ENCODE measurements at places on chromosomes 2 and 18. TPM values are rescaled to one million over a fixed set of nuclear protein-coding genes. Genes with fewer than 3 reads are reported as not detected.
A peak's percentile ranks its signal among the peaks of the same experiment; 100 is the strongest.

SERPINB4 gene
- total RNA-seq, result not detected

MFSD2B gene
- total RNA-seq, result not detected

CHRND gene
- total RNA-seq, result not detected

CFAP65 gene
- total RNA-seq, result not detected

KCNS3 gene
- total RNA-seq, result 30.3 TPM

ABCG5 gene
- total RNA-seq, result not detected

DUSP2 gene
- total RNA-seq, result 22.2 TPM

SETBP1 gene
- 39.3 TPM for total RNA-seq

LGALSL gene
- total RNA-seq, result 15.8 TPM

AUP1 gene
- total RNA-seq, result 113 TPM

GRCh38 chr2:207953354-207953753, 72.0 kb downstream of the PLEKHM3 start:
- DNase-seq, result no peak

DNA sequence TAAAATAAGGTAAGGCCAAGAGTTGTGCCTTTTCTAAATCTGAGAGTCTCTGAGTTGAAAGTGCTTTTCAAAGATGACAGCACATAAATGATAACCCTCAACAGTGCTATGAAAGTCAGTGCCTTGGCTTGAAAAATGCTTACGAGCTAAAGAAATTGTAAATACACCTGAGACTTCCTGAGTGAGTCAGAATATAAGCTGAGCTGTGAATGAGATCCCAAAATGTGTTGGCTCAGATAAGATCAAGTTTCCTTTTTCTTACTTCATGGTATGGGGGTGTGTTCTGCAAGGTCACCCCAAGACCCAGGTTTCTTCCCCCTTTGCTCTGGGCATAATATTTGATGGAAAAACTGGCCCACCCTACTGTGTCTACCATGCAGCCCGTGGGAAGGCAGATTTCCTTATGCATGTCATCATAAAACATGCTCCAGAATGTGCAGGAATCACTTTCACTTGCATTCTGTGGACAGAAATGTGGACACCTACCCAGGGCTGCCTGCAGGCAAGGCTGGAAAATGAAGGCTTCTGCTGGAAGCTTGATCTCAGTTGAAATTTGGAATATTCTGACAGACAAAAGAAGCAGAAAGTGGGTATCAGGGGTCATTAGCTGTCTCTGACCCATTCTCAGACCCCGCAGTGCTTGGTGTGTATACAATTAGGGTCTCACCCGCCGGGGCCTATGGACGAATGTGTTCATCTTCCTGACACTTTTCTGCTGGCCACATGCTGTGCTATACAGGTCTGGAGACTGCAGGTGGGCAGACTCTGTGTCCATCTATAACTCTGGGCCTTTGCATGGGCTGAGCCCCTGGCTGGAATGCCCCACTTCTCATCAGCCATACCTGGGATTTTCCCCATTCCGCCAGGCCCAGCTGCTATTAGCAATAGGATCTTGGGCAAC, 212.6 kb downstream of the SH3RF3 start:
- DNase-seq, result no peak

GRCh38 chr2:11072550-11072949, 82.7 kb upstream of the SLC66A3 start:
- no peak for DNase-seq

DNA sequence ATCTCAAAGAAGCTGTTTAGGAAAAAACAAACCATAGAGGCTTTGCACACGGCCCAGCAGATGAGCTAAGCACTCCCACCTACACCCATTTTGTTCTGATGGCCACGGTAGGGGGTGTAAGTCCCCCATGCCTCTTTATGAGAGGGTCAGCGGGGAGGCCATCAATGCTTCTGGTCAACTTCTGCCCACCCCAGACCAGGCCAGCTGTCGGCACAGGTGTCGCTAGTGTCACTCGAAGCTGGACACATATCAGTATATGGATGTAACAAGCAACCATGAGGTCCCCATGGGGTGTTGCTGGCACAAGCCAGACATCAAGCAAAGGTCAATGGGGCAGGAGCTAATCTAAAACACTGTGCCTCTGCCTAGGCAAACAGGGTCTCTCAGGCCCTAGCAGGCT, 23.7 kb upstream of the SLC35F6 start:
- DNase-seq, result no peak

DNA sequence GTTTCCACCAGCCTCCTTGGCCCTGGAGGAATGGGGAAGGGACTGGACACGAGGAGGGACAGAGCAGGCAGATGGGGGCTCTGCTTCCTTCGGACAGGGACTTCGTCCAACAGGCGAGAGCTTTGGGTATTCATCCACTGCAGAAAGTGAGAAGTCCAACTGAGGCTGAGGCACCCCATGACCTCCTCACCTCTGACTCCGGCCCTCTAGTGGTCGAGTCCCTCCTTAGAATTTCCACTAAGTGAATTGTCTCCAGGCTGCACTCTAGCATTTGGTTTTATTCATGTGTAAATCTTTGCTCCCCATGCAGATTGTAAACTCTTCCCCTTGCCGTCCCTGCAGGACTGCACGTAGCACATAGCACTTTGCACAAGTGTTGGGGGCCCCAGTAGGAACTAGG, 75.6 kb downstream of the TMEM247 start:
- no peak for DNase-seq

DNA sequence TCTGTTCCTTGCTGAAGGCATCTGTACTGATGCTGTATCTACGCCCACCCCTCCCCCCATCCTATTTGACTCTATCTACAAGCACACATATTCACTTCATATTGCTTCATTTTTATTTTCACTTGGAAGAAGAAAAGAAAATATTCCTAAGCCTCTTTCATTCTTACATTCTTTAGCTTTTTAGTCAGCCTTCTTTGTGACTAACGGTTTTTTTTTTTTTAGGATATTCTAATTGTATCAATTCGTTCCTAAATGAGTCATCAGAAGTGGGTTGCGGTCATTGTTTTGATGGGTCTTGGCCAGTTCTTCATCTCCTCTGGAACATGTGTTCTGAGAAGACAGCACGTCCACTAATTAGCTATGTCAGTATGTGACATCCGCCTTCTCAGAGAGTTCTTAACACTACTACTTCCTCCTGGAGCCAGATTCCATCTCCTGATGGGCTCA, 88.7 kb downstream of the MYO1B start:
- peak; percentile 20 for DNase-seq

- no peak for DNase-seq
Measured at GRCh38 chr2:67772216-67773170, 290.3 kb downstream of the C1D start.

DNA sequence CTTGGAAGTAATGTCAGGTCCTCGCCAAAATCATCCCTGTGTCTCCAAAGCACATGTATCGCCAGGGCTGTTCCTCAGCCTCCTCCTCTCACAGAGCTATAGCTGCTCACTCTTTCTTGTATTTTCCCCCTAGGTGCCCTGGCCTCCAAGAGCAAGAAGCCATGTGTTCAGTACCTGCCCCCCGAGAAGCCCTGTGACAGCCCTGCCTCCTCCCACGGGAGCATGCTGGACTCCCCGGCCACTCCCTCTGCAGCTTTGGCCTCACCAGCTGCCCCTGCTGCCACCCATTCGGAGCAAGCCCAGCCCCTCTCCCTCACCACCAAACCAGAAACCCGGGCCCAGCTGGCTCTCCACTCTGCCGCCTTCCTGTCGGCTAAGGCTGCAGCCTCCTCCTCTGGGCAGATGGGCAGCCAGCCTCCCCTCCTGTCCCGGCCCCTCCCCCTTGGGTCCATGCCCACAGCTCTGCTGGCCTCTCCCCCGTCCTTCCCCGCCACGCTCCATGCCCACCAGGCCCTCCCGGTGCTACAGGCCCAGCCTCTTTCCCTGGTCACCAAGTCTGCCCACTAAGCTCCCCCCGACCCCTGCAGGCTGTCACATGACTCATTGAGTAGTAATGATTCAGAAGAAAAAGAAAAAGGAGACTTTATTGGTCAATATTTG, 18.8 kb downstream of the TGOLN2 start:
- DNase-seq, result peak; percentile 53

DNA sequence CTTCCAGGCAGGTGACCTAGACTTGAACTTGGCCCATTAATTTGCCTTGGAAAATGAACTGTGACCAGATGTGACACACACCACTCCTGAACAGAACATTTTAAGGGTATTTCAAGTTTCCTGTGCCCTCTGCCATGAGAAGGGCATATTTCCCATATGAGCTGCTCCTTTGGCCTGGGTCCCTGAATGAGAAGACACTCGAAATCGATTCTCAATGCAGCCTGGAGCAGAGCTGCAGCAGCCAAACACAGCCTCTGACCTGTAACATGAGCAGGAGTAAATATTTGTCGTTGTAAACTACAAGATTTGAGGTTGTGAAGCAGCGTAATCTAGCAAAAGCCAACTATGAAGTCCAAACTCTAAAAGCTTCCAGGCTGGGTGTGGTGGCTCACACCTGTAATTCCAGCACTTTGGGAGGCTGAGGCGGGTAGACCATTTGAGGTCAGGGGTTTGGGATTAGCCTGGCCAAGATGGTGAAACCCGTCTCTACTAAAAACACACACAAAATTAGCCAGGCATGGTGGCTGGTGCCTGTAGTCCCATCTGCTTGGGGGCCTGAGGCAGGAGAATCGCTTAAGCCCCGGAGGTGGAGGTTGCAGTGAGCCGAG, 30.1 kb upstream of the SOS1 start:
- DNase-seq, result no peak

- DNase-seq, result no peak
Measured at GRCh38 chr2:134739236-134739878, 20.6 kb upstream of the TMEM163 start.

GRCh38 chr18:39746201-39746600, 2180.6 kb upstream of the CELF4 start:
- no peak for DNase-seq

DNA sequence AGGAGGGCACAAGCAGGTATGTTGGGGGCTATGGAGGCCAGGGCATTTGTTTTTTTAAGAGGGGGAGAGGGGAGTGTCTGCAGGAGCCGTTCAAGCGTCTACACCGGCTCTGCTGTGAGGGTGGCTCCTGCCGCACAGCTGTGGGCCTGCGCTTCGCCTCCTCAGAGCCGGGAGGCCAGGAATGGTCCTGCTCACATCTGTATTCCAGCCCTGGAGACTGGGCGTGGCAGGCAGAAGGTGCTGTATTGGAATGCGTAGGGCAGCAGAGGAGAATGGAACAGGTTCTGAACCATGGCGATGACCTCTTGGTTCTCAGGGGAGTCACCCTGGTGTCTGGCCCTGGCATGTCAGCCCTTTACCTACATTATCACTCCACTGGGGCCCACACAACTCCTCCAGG, 26.8 kb upstream of the INHBB start:
- no peak for DNase-seq

DNA sequence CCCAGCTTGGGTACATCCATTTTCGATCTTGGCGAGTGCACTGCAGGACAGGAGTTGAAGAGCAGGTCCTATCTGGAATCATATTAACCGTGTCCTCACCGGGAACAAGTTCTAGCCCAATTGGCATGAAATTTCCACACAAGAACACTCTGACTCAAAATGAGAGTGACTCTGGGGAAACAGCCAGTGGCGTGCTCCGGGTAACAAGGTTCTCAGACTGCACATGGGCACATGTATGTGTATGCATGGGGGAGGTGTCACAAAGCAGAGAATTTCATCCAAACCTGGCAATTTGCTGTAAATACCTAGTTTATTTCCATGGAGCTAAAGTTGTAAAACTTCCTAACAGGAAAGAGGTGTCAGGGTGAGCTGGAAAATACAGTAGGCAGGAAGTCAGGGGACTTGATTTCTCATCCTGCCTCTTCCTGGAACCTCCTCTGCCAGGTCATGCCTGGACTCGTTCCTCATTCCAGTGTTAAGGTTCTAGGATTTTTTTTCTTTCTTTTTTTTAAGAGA, 1.7 kb downstream of the TUBB6 start:
- no peak for DNase-seq

DNA sequence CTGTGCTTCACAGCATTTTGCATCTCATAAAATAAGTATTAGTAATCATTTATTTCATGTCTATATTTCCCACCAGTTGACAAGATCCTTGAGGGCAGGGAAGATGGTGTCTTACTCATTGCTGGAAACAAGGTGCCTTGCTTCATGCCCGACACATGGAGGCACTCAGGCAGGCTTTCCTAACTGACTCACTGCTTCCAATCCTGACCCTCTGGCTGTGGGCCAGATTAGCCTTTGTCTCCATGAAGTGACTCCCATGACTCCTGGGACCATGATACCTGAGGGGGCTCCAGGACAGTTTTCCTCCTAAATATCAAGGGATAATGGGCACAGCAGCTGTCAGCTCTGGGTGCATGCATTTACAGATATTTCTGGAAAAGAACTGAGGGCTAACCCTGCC, 275.1 kb downstream of the AGPS start:
- no peak for DNase-seq

DNA sequence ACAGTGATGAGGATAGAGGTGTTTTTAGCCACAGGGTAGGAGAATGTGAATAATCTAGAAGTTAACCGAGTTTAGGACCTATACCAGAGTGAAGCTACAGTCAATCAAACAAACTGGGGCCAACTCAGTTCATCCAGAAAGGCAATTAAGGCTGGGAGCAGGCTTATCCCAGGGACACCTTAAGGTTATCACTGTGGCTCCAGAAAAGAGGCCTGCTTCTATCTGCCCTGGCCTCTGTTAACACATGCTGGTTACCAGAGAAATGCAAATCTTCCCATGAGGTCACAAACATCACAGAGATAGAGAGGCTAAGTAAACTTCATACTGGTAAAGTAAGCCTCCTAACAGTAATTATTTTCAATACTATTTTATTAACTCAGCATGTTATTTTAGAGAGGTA, 93.2 kb upstream of the GRB14 start:
- no peak for DNase-seq

- DNase-seq, result no peak
Measured at GRCh38 chr2:110772383-110772755, 40.0 kb downstream of the ACOXL start.

GRCh38 chr2:73290049-73290839, 3.1 kb downstream of the EGR4 start:
- DNase-seq, result no peak

DNA sequence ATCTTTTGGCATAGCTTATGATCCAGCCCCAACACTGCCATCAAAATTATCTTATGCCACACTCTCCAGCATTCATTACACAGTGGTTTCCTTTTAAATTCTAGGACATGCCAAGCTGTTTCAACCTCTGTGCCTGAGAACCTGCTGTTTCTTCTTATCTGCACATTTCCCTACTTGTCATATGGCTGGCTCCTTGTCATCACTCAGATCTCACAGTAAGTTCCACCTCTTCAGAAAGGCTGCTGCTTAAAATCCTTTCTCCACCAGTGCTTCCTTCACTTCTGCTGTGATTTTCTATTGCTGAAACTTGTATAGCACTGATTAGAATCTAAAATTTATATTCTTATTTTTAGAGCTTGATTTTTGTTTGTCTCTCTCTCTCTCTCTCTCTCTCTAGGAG, 43.4 kb downstream of the MC4R start:
- no peak for DNase-seq

GRCh38 chr2:160482673-160483072, 10.9 kb downstream of the RBMS1 start:
- DNase-seq, result no peak

DNA sequence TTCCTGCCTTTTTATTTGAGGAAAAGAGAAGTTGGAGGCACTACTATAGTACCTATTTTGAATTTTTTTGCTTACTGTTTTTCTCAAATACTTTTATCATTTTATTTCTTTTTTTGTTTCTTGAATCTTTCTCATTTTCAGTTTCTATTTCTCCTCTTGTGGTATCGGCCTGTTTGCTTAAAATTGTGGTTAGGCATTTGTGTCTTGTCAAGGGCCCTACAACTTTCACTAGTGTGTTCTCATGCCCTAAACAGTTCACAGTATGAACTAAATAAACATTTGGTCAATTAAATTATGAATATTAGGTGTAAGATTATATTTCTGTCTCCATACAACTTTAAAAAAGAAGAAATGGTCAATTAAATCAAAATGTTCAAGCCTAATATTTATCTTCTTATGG, 613.5 kb downstream of the MBD2 start:
- DNase-seq, result no peak
